ENCODE measurements at places on chromosomes 3 and 15.

- peak; percentile 72 for DNase-seq
Measured at GRCh38 chr15:64507293-64507802, 47.0 kb downstream of the ZNF609 start.

GRCh38 chr3:46089237-46090011, 62.1 kb upstream of the XCR1 start:
- DNase-seq: peak; percentile 60

DNA sequence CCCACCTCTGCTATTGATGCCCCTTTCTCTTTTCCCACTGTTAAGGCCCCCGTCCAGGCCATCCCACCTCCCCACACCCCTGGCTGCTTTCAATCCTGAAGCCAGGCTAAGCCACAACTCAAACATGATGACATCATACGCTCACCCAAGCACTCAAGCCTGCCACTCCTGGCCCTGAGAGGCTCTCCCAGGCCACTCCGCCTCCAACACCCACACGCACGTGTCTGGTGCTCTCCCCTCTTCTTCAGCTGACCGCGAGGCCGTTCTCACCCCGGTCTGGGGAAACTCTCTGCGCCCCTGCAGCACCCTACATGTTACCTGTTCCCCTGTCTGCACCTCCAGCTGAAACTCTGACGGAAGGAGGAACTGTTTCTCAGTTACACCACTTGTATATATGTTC, 6.2 kb downstream of the ZXDC start:
- peak; percentile 2 for DNase-seq

DNA sequence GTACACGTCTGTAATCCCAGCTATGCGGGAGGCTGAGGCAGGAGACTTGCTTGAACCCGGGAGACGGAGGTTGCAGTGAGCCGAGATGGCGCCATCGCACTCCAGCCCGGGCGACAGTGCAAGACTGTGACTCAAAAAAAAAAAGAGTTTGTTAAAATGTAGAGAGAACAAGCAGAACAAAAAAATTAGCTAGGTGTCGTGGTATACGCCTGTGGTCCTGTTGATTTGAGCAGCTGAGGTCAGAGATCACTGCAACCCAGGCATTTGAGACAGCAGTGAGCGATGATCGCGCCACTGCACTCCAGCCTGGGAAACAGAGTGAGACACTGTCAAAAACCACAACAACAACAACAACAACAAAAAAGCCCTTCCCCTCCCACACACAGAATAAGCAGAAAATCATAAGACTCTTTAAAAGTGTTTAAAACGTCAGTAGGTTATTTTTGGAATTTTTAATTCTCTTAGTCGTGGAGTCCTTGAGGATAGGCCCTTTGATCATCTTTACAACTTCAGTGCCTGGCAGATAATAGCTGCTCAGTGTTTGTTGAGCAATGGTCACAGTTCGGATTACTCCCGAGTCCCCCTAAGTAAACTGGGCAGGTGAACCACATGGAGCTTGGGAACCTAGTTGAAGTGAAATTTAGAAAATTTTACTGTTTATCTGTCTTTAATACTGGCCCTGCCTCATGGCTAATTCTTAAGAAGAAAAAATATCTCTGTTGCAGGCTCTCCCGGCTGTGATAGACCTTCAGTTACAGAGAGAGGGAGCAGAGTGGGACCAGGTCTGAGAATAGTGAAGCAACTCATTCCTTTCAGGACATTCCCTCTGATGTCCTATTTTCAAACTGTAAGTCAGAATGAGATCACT, 6.2 kb downstream of the NIPA2 start:
- no peak for DNase-seq

DNA sequence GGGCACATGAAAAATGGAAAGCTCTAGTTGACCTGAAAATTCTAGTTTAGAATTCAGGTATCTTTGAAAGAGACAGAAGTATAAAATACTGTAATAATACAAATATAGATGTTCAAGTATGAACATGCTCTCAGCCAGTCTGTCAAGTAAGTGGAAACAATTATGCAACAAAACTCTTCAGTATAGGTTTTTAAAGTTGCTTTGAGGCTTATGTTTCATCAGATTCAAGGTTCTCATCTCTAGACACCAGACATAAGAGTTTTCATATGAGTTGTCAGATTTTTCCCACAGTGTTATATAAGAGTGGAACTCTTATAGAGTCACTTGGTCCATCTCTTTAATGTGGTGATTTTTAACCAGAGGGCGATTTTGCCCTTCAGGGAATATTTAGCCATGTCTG, 22.0 kb downstream of the CMSS1 start:
- DNase-seq: no peak

DNA sequence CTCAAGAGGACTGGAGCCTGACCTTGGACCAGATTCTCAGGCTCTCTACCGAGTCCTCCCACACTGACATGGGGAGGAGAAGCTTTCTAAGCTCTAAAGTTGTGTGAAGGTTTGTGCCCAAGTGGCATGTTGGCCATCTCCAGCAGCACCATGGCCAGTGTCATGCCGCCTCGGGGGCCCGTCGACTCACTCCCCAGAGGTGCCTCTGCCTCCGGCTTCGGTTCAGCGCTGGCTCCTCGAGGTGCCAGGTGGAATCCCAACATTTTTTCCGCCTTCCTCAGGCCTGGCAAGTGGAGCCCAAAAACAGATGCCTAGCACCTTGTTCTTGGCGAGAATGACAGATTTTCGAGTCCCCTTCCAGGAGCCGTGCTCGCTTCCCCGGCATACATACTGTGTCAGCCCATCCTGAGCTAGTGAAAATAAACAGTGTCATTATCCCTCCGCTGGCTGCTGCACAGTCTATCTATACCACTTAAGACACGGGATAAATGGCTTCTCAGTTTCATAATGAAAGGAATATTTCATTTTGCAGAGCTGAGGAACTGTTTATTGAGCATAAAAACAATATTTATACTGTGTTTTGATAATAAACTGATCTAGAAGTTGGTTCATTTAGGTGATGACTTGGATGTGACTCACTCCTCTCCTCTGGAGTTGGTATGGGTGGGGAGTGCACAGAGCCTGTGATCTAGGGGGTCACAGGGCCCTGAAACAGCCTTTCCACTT, 328.5 kb upstream of the TLE3 start:
- DNase-seq: no peak

DNA sequence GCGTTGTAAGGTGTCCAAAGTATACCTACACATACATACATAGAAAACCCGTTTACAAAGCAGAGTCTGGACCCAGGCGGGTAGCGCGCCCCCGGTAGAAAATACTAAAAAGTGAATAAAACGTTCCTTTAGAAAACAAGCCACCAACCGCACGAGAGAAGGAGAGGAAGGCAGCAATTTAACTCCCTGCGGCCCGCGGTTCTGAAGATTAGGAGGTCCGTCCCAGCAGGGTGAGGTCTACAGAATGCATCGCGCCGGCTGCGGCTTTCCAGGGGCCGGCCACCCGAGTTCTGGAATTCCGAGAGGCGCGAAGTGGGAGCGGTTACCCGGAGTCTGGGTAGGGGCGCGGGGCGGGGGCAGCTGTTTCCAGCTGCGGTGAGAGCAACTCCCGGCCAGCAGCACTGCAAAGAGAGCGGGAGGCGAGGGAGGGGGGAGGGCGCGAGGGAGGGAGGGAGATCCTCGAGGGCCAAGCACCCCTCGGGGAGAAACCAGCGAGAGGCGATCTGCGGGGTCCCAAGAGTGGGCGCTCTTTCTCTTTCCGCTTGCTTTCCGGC, 318.6 kb downstream of the FGF12 start:
- peak; percentile 39 for DNase-seq

- DNase-seq: no peak
Measured at GRCh38 chr3:101068876-101069606, 75.8 kb upstream of the ABI3BP start.

DNA sequence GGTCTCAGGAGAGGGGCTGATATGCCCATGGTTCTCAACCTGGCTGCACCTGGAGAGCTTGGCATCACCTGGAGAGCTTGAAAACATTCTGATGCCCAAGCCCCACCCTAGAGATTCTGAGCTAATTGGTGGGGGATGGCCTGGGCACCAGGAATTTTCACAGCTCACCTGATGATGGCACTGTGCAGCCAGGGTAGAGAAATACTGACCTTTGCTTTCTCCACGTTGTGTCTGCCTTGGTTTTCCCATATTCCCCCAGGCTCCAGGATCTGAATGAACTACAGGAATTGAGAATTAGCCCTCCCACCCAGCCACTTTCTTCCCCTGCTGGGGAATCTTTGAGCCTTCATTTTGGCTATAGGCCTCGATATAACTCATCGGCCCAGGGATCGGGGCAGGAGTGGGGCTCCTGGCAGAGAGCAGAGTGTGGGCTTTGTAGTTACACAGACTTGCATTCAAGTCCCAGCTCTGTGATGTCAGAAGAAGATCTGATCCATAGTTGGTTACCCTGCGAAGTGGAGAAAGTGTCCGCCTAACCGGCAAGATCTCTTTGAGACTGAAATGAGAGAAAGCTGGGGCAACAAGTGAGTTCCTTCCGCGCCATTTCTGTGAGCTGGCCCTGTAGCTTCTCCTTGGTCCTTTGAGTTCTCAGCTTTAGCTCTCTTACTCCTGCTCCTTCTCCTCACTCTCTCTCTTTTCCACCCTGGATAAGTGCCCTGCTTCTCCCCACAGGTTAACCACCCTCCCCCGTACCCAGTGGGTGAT, 33.1 kb upstream of the UBE2Q2 start:
- DNase-seq: no peak

GRCh38 chr3:8052659-8053058, 449.0 kb upstream of the LMCD1 start:
- peak; percentile 27 for DNase-seq

DNA sequence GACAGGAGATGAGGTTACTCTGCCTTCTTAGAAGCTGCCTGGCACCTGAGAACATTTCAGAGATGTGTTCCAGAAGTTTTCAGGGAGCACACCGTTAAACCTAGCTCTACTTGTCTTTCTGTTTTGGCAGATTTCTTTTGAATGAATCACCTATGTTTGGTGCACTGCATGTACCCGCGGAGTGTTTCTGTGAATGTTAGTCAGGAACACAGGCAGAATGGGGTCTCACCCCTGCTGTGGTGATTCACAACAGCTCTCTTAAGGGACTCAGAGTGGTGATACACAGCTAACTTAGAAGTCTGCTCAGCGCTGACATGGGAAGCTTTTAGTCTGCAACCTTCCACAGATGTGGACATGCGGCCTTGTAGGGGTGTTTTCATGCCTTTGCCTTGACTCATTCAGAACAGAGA, 24.0 kb downstream of the TSEN2 start:
- DNase-seq: no peak

DNA sequence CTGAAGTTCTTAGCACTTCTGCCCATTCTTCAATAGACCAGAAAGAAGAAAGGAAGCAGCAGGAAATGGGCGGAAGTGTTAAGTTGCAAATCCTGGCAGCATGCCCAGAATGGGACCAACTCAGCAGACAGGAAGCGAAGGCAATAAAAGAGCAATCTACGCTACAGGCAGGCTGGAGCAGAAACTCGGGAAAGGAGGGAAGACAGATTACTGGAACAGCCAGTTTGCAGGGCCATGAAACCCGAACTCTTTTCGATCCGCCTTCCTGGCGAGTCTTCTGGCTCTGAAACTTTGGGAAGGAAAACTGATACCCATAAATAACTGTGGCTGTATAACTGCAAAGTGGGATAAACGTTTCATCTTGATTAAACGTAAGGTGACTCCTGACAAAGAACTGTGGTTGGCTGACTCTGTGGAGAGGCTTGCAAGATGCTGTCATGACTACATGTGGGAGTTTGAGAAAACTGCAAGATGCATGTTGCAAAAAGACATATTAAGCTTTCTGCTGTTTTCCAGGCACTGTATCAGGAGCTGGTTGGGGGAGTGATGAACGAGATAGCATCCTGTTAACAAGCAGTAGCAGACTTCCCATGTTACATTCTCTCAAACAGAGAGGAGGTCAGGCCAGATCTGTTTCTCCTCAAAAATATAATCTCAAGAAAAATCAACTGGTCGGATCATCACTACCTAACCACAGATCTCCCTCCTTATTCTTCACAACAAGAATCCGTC, 67.8 kb downstream of the FMN1 start:
- DNase-seq: peak; percentile 90

DNA sequence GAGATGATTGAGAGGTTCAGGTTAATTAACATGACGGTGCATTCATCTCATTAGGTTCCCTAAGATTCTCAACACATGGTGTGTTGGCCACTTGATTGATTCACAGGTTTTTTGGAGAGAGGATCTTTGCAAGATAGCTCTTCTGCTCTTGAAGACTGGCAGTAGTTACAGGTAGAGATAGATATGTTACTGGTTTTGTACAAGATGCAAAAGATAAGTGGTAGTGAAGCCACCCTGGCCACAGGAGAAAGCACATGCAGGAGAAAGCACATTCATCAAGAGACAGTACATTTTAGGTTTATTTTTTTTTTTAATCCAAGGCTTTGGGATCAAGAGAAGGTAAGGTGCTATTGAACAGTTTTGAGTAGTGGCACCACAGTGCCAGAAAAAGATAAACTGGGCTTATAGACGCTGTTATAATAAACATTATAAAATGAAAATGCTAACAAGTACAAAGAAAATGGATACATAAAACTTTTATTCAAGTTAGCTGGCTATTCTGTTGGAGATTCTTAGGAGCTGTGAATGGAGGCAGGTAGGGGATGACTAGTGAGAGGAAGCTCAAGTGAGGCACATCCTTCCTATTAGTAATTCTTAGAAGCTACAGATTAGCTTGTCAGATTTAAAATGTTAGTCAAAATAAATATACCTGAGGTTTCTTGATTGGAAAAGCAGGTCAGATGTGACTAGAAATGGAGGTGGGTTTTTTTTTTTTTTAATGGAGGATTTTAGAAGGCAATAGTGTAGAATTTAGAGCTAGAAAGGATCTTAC, 10.8 kb downstream of the SELENOT start:
- no peak for DNase-seq

DNA sequence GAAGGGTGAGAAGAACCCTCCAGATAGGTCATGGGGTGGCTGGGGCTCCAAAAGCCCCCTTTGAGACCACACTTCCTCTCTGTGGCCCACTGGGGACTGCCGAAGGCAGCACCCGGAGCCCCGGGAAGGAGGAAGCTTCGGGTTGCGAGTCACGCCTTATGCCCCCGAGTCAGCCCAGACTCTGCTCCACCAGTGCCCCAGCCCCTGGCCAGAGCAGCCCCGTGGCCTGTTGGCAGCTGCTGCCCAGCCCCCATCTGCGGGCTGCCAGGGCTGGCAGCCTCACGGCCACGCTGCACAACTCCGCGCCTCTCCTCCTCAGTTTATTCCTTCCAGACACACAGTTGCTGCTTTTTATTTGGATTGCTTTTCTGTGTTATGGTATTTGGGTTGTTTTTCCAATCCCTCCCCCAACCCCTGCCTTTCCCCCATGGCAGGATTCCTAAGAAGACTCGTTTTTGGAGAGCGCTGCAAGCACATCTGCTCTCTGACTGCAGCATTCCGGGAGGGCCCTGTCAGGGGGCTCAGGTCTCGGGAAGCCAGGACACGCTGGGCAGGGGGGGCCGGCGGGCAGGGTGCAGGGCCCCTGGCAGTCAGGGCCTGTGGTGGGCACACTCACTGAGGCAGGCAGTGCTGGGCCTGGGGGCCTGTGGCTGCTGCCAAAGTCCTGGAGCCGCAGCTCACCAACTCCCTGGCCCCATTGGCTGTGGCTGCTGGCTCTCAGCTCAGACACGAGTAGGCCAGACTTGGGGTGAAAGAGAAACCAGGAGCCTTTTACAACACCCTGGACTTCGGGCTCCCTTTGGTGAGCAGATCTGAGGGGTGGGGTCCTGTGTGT, 20.2 kb downstream of the MAGEF1 start:
- DNase-seq: peak; percentile 93

GRCh38 chr15:89368566-89369223, 34.1 kb upstream of the POLG start:
- no peak for DNase-seq

Data from femur (tissue), 1 donor.